ENCODE measurements at places on chromosomes 2 and 18.

GRCh38 chr2:84919885-84920580 is 14.6 kb downstream of the TMSB10 start:
- DNase-seq: peak; percentile 94

GRCh38 chr2:206530727-206531126 is 87.4 kb downstream of the ADAM23 start:
- no peak for DNase-seq

GRCh38 chr2:121664713-121665112 is 15.5 kb upstream of the CLASP1 start:
- no peak for DNase-seq

DNA sequence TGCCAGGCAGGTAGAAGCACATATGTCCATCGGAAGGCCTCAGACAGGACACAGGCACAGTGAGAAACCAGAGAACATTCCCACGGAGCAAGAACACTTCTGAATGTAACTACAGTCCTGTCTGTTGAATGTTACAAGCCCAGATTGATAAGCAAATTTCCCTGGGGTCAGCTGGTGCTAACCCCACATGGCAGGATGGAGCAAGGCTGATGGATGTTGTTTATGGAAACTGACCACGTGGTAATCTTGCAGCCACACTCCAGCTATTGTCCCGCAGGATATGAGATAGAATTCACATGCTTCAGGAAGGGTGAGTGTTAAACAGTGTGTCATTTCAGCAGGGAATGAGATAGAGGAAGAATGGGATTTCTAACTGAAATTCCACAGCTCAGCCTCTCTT is 138.8 kb upstream of the COPS8 start:
- no peak for DNase-seq

GRCh38 chr2:229884775-229885699 is 36.8 kb downstream of the TRIP12 start:
- DNase-seq: no peak

- no peak for DNase-seq
Measured at GRCh38 chr2:171966235-171966634, 33.5 kb upstream of the METAP1D start.

DNA sequence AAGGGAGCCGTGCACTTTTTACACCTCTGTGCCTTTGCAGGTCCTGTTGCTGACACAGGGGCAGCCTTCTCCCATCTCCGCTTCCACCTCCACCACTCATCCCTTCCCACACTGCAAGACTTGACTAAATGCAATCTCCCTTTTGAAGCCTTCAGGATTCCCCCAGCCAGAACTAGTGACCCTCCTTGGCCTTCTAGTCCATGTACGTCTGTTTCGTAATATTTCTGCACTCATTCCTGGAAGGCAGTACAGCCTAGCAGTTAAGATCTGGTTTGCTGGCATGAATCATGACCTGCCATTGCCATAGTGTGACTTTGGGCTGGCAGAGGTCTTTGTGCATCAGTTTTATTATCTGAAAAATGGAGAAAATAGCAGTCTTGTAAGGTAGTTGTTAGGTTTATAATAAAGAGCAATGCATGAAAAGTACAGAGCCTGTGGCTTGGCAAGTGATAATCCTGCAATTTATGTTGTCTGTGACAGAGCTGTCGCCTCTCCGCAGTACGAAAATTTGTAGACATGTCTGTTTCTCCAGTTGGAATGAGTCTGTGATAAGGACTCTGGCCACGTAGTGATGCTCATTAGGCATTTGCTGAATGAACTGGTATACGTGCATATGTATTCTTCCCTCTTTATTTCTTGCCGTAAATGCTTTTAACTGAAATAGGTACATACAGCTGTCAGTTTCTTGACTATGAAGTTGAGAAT is 36.7 kb downstream of the NCK2 start:
- DNase-seq: no peak

DNA sequence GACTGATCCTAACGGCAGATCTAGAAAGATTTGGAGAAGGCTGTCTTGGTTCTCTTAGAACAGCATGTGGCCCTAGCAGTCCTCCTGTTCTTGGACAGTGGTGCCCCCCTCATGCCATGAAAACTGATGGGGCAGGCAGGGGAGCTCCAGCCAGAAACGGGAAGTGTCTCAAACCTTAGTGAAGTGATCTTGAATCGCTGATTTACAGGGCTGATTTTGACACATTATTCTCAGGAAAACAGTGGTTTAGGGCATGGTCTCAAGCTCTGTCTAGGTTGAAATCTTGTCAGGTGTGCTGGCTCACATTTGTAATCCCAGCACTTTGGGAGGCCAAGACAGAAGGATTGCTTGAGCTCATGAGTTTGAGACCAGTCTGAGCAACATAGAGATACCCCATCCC is 37.8 kb downstream of the SRSF7 start:
- DNase-seq: no peak

DNA sequence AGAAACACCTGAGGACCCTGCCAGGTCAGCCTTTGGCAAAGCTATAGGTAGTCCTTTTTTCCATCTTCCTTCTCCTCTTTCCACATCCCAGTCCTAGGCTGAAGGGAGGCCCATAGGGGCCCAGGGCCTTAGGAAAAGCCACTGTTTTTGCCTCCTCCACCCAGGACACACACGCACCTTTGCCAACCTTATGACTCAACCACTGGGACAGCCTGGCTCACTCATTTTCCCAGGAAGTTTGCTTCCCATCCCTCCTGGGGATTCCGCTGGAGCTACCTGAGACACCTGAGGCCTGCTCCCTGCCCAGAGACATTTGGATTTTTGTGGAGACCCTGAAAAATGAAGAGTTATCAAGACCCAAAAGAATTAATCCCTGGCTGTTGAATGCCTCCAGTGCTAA is 273.4 kb upstream of the SIX2 start:
- DNase-seq: no peak

DNA sequence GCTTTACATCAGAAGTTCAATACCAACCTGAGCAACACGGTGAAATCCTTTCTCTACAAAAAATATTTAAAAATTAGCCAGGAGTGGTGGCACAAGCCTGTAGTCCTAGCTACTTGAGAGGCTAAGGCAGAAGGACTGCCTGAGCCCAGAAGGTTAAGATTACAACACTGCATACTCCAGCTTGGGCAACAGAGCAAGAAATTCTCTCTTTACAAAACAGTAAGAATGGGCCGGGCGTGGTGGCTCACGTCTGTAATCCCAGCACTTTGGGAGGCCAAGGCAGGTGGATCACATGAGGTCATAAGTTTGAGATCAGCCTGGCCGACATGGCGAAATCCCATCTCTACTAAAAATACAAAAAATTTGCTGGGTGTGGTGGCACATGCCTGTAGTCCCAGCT is 113.2 kb downstream of the USP34 start:
- no peak for DNase-seq

DNA sequence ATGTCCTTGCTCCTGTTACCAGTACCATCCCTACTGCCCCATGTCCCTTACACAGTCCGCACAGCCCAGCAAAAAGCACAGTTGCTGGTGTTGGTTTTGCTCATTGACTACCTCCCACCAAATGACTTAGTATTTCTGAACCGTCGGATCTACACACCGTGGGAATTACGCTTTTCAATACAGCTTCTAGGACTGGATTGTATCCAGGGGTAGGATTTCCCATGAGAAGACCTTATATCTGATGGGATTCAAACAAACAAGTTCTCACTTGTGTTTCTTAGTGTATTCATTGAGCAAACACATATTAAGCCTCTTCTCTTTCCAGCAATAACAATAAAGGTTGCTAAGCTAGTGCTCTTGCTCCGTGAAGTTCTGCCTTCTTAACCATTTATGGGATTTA is 25.8 kb downstream of the TRAPPC12 start:
- no peak for DNase-seq

GRCh38 chr2:64273524-64274398 is 129.5 kb upstream of the PELI1 start:
- DNase-seq: peak; percentile 73

- DNase-seq: no peak
Measured at GRCh38 chr2:47002480-47003381, 87.1 kb upstream of the MCFD2 start.

- no peak for DNase-seq
Measured at GRCh38 chr2:196200557-196200956, 29.2 kb upstream of the STK17B start.

DNA sequence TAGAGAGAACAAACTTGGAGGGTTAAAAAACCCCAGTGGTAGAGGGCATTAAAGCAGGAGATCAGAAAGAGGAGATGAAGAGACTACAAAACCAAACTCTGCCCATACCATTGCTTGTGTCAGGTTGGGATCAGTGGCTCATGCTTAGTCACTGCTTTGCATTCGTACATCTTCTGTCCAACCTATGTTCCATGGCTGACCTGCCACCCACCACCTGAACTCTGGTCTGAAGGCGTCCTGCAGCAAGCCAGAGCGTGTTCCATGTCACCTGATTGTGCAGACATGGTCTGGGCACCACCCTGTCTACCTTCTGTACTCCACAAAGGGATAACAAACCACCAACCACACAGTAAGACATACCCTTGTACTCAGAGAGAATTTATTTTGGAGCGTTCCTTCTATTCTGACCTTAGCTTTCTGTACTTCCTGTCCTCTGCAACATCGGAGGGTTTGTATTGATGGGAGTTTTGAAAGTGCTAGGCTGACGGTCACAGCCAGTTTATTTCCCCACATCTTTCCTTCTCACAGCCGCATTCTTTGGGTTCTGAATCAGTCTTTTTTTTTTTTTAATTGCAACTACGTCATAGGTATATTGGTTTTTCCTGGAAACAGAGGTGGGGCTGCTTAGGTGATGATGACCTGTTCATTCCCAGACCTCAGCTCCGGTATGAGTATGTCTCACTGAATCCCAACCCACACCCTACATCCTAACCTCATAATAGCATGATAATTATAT is 88.3 kb downstream of the SOWAHC start:
- DNase-seq: peak; percentile 56

DNA sequence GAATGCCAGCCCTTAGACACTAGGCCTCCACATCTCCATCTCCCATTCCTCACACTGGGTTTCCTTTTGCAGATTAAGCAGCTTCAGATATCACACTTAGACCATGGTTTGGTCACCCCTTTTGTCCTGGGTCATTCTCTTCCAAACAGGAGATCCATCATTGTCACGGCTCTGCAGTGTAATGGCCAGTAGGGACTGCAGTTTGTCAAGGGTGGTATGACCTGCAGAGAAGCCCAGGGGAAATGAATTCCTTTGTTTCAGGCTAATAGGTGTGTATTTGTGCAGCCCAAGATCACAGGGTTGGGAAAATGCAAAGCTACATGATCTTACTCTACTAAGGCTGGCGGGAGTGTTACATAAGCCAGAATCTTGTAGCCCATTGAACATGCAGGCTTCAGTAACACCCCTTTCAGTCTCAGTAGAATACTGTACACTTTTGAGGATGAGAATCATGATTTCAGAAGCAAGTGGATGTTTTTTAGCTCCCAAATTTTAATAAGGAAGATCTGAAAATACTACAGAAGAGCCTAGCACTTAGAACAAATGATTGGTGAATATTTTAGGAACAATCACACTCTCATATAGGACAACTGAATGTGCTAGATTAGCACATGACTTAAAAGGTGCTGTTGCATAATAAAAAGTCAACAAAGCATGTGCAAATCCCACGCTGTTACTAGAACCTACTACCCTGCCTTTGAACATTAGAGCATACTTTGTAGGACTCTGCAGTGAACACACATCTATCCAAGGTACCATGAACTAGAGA is 24.0 kb upstream of the LPIN1 start:
- no peak for DNase-seq

DNA sequence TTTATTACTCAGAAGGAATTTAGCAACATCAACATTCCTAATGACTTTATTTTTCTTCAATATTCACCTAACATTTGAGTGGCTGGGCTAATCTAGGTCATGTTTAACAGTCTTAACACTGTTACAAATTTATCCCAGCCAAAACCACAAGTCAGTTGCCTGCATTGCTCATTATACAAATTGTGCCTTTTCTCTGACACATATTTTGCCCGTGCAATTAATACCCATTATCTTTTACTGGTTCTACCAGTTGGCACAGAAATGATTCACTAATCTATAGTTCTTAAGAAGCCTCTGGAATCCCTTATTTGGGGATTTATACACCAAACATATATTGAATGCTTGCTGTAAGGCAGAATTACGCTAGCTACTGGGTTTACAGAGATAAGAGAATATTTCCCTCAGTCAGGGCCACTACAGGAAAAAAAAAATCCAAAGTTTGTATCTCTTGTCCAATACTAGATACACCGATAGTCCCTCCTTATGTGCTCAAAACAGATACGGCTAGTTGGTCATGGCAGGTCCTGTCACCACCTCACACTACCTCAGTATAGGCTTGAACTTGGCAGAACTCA is 46.3 kb downstream of the ZCCHC2 start:
- DNase-seq: no peak

GRCh38 chr18:37634516-37634915 is 68.9 kb upstream of the CELF4 start:
- no peak for DNase-seq

DNA sequence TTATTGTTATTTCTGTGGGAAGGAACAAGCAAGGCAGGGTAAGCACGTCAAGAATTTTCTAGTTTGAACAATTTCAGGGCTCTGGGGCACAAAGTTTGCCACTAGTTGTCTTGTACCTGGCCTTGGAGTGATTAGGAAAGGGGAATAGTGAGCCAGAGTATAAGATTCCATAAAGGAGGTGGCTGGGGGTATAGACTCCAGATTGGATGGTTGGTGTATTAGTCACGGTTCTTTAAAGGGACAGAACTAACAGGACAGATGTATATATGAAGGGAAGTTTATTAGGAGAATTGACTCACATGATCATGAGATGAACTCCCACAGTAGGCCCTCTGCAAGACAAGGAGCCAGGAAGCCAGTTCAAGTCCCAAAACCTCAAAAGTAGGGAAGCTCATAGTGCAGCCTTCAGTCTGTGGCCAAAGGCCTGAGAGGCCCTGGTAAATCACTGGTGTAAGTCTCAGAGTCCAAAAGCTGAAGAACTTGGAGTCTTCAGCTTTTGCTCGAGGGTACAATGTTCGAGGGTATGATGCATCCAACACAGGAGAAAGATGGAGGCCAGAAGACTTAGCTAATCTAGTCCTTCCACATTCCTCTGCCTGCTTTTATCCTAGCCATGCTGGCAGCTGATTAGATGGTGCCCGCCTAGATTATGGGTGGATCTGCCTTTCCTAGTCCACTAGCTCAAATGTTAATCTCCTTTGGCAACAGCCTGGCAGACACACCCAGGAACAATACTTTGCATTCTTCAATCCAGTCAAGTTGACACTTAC is 31.5 kb upstream of the PTPRM start:
- DNase-seq: no peak

- DNase-seq: no peak
Measured at GRCh38 chr2:75896779-75897366, 186.2 kb upstream of the GCFC2 start.

DNA sequence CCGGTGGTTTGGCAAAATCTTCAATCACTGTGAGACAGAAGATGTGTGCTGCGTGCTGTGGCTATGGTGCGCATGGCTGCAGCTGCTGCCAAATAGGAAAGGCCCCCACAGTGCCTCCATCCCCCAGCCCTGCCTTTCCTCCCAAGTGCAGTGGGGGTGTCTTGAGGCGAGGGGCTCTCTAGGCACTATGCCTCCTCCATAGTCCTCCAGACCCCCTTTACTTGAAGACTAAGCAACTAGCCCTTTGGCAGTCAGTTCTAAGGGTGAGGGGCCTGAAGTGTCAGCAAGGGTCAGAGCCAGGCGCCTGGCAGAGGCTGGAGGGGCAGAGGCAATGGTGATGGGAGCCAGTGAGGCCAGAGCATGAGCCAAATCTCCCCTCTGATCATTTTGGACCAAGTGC is 13.6 kb upstream of the TMEM185B start:
- no peak for DNase-seq
